ENCODE measurements at places on chromosomes 2 and 18.

DNA sequence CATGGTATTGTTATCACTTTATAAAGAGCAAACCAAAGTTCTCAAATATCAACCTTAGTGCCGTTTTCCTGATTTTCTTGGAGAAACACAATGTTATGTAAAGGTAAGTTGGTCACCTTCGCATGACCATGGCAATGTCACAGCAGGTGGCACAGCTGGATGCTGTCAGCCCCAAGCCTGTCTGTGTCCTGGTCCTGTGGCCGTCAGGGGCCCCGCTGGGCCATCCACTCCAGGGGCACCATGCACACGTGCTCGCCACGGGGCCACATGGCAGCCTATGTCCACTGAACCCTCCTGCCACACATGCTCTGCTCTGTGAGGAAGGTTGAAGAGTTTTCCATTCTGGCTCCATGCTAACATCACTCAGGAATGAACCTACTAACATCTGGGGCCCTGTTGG is 85.9 kb downstream of the EIPR1 start:
- no peak for DNase-seq

- DNase-seq, result peak; percentile 92
These were observed 21.7 kb downstream of the KIAA1328 start for GRCh38 chr18:36850527-36851201.

- no peak for DNase-seq
These were observed 595.8 kb downstream of the STK39 start for GRCh38 chr2:167651406-167652151.

GRCh38 chr2:229635371-229635680 is 79.0 kb downstream of the DNER start:
- no peak for DNase-seq

DNA sequence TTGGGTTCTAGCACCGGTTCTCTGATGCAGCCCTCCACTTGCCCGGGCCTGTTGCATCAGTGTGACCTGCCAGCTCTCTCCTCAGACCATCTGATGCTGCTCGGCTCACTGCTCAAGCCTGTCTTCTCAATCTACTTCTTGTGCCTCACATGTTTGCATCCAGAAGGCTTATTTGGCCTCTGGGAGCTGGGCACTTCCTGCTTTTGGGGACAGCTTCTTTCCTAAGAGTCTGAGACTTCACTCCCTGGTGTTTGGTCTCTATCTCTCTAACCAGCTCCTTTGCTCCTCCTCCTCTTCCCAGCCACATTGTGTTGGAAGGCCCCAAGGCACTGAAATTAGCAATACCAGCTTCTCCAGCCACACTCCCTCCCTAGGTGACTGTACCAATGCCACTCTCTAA is 212.8 kb downstream of the CDCA7 start:
- DNase-seq, result no peak

DNA sequence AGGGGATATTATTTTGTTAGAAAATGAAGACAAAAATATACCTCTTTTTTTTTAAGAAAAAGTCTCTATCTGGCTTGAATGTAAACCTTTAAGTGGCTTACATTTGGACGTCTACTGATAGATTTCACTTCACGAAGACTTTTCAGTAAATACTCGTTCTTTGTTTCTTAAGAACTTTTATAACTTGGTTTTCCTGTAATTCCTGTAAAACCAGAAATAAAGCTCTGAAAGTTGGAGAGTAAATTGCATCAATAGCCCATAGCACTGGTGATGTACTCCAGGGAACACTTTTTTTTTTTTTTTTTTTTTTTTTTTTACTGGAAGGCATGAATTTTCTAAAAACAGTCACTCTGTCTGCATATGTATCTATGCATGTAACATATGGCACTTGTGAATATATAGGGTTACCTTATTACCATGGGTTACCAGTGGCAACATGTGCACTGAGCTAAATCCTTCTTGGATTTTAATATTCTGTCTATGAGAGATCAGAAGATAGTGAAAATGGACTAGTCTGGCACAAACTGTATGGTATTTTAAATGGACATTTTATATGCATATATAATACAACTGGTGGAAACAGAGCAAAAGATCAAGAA is 309.2 kb upstream of the TCF4 start:
- DNase-seq, result no peak

DNA sequence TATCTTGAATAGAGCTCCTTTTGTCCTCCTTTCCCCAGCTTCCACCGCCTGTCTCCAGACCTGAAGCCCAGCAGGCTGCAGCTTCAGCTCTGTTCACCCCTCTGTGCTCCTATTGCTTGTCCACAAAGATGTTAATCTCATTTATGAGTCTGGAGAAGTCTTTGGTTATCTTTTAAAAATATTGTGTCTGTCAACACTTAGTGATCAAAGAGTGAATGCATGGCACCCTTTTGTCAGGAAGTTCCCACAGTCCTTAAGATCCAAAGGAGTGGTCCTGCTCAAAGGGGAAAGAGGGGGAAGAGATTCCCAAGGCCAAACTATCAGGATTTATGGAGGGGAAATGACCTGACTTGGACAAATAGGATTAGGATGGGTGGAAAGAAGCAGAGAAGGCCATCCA is 118.9 kb downstream of the ACAA2 start:
- DNase-seq, result no peak

- DNase-seq, result no peak
These were observed 51.1 kb upstream of the TNP1 start for GRCh38 chr2:216911008-216911407.

- DNase-seq, result no peak
These were observed 90.3 kb downstream of the CLHC1 start for GRCh38 chr2:55141572-55142413.

- no peak for DNase-seq
These were observed 5.2 kb upstream of the ARID5A start for GRCh38 chr2:96531366-96531765.

- no peak for DNase-seq
These were observed 167.0 kb upstream of the TPO start for GRCh38 chr2:1246239-1246638.

DNA sequence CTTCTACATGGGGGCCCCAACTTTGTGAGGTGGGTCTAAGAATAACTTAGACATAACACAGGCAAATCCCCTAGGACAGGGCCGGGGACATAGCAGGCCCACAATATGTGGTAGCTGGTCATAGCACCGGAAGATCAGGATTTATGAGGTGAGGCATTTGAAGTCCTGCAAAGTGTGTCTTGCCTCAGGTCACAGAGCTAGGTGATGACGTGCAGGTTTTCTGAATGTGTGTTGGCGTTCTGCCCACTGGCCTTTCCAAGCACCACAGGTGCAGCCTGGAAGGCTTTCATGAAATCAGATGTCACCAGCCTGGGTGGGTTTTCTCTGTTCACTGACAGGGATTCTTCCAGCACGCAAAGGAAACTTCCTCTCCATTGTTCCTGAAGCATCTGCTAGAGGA is 119.1 kb downstream of the LRATD1 start:
- no peak for DNase-seq

DNA sequence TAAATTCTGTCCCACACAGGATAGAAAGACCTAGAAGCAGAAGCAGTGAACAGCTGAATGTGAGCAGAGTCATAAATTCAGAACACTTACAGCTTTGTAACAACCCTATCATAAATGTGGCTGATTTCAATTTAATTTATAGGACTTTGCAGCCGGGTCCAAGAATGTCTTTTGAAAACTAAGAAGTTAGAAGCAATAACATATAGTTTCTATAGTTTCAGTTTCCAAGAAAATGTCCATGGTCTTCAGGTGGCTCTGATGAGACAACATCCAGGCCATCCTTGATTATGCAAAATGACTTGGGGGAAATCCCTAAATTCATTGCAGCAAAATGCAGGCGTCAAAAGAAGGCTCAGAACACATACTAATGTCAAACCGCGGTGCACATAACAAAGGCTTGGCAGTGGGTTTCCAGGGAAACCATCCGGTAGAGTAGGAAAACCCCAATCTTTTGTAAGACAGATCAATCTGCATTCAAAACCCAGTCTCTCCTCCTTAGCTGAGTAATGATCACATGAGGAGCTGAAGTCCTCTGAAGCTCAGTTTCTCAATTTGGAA is 442.2 kb upstream of the ID2 start:
- peak; percentile 45 for DNase-seq

DNA sequence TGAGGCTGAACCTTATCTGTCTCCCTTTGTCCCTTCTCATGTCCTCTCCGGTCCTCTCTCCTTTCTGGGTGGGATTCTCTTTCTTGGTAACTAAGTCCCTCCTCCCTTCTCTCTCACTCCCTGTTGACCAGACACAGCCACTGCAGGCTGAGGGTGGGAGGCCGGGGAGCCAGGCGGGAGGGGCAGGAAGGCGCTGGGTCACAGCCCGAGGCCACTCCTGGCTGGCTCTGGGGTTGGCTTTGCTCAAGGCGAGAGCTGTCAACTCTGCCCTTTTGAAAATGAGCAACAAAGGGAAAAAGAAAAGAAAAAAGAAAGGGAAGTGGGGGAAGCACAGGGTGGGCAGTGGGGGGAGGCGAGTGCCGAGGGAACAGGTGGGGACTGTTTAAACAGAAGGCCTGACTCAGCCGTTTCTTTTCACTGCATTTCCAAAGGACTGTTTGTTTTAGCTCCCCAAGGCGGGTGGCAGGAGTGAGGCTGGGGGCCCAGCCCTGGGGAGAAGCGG is 70.5 kb upstream of the IGFBP5 start:
- no peak for DNase-seq

GRCh38 chr2:237639836-237640220 is 12.4 kb downstream of the LRRFIP1 start:
- DNase-seq, result no peak

GRCh38 chr18:22778996-22779395 is 154.1 kb upstream of the RBBP8 start:
- DNase-seq, result no peak

- no peak for DNase-seq
These were observed 6.4 kb downstream of the WNT10A start for GRCh38 chr2:218887079-218887478.

DNA sequence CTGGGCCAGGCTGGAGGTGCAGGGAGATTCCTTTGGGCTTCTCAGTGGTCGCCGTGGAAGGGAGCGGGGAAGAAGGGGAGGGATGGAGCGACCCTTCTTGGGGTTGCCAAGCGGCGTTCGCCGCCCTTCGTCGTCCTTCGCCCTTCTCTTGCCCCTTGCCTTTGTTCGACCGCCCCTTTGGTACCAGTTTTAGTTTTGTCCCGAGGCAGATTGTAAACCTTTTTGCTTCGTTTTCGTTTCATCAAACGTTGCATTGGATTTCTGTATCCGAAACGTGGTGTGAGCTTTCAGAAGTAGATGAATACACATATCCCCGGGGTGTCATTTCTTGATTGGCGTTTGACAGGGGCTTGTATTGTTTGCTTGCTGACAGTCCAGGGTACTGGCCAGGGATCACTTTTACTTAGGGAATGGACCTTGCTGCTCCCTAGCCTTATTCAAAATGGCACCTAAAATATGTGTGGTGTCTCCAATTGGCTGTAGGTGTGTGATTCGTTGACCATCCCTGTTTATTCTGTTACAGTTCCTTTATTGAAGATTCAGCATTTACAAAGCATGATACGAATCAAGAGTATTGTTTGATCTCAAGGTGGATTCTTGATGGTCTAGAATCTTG is 788 bp downstream of the USP14 start:
- no peak for DNase-seq

GRCh38 chr18:4260107-4260506 is 195.0 kb downstream of the DLGAP1 start:
- DNase-seq, result no peak

DNA sequence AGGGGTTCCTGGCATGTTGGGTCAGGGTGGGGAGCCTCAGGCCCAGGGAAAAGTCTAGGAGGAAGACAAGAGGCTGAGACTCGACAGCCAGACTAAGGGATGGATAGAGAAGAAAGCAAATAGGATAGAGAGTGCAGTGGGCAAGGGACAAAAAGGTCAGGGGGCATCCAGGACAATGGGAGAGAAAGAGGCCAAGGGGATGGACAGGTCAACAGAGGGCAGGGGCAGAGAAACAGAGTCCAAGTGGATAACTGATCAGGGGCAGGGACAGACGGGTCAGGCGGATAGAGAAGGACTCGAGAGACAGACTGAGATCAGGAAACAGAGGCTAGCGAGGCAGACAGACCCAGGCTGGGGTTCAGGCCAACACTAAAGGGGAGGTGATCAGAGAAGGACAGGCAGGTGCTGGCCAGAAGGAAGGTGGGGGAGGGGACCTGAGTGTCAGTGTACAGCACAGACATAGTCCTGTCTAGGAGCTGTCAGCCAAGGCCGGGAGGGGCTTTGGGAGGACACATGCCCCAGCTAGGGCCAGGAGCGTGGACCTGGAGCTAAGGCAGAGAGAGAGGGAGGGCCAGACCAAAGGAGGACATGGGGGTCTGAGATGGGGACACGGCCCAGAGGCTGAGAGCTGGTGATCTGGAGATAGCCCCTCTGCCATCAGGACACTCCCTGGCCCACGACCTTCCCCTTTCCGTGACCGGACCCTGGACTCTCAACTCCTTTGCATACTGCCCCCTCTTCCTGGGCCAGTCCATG is 12.2 kb downstream of the ASIC4 start:
- DNase-seq, result no peak

- no peak for DNase-seq
These were observed 899.5 kb upstream of the KLHL29 start for GRCh38 chr2:22485486-22485885.

DNA sequence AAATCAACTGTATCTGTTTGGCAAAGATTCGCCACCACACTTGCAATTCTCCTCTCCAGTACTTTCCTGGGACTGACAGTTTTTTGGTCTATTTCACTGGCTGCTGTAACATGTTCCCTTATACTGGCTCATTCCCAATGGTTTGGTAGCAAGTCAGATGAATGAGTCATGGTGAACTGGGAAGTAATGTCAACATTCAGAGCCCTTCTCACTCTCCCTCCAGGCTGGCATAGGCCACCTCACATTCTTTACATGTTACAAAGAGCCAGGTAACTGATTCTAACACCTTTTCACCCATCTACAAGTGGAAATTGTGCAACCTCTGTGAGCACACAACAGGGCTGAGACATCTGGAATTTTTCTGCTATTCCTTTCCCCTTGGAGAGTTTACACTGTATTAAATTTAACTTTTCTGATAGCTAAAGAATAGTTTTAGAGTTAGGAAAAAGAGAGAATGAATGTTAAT is 111.3 kb upstream of the TLK1 start:
- DNase-seq, result peak; percentile 82

- DNase-seq, result peak; percentile 62
These were observed 8.6 kb downstream of the SPR start for GRCh38 chr2:72895759-72896281.

- DNase-seq, result no peak
These were observed 47.7 kb downstream of the MRPS9 start for GRCh38 chr2:105085525-105085924.

- peak; percentile 40 for DNase-seq
These were observed 171.8 kb downstream of the CDH2 start for GRCh38 chr18:28005164-28005563.
